ENCODE measurements at places on chromosomes 3 and 15. TPM values are rescaled to one million over a fixed set of nuclear protein-coding genes. Genes with fewer than 3 reads are reported as not detected.

GRCh38 chr3:124336067-124336656 is 344.2 kb upstream of the ROPN1 start:
- no peak for DNase-seq

DNA sequence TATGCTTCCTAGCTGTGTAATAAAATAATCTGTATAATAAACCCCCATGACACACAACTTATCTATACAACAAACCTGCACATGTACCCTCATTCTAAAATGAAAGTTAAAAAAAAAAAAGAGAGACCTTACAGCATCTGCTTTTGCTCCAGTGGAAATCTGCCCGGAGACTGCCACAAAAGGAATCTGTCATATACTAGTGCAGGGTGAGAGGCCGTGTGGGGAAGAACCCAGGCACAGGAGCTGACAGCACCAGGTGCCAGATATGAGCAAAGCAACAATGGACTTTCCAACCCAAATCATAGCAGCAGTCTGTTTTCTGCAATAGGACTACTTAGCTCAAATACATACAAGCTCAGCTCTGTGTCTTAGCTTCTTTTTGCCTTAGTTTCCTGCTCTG is 346.5 kb downstream of the ROBO1 start:
- DNase-seq = no peak

The RASGRF1 gene
- polyA plus RNA-seq = 0.21 TPM

The ARL14 gene
- polyA plus RNA-seq = 0.12 TPM

The PRR23E gene
- polyA plus RNA-seq = not detected

Data from right renal cortex interstitium (tissue), 3 donors.